ENCODE measurements at places on chromosomes 1 and 21.

DNA sequence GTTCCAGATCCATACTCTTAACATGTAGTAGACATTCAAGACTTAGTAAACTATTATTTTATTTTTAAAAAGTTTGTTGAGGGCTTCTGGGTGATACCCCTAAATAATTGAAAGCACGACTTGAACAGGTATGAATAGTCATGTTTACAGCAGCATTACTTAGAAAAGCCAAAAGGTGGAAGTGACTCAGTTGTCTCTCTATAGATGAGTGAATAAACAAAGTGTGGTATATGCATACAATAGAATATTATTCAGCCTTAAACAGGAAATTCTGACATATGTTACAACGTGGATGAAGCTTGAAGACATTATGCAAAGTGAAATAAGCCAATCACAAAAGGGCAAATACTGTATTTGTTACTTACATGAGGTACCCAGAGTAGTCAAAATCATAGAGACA is 26.5 kb downstream of the TSNAX start:
- no peak for DNase-seq

DNA sequence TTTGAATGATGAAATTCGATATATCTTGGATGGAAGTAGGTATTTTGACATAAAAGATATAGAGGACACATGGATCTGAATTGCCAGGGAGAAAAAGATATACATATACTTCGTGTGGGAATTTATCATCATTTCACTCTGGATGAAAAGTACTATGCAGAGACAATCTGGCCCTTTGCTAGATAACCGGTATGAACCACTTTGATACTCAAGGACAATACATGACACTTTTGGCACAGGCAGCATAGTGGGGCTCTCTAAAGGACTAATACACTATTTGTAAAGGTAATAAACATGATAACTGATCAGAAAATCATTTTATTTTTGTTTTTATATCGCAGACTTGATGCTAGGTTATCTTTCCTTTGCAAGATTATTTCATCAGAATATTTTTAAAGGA is 24.2 kb downstream of the JAK1 start:
- no peak for DNase-seq

DNA sequence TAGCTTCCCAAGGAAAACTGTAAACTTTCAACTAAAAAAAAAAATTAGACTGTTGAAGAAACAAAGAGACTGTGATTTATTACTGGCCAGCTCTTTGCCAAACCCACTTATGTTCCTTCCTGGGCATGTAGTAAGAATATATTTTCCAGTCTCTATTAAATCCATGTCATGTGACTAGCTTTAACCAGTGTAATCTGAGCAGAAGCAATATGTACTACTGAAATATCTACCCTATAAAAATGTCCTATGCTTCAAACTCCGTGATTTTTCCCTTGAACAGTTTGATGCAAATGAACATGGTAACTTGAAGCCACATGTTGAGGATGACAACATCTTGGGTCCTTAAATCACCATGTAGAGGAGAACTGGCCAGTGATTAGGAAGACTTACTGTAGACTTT is 144.5 kb downstream of the NTMT2 start:
- DNase-seq, result no peak

GRCh38 chr1:246647513-246647912 is 76.7 kb upstream of the SCCPDH start:
- no peak for DNase-seq

DNA sequence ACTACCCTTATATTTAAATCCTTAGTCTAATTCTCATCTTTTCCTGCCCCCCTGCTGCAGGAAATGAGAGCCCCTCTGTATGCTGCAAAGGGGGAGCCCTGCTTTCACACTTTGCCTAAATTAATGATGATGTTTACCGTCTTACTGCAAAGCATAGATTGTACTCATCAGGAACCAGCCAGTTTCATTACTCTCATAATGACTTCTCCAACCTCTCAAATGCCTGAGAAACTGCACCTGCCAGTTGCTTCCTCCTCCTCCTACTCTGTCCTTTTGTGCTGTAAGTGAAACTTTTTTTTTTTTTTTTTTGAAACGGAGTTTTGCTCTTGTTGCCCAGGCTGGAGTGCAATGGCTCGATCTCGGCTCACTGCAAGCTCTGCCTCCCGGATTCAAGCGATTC is 101.7 kb downstream of the ADSS2 start:
- DNase-seq, result no peak

GRCh38 chr1:10271090-10271489 is 60.7 kb downstream of the KIF1B start:
- no peak for DNase-seq

DNA sequence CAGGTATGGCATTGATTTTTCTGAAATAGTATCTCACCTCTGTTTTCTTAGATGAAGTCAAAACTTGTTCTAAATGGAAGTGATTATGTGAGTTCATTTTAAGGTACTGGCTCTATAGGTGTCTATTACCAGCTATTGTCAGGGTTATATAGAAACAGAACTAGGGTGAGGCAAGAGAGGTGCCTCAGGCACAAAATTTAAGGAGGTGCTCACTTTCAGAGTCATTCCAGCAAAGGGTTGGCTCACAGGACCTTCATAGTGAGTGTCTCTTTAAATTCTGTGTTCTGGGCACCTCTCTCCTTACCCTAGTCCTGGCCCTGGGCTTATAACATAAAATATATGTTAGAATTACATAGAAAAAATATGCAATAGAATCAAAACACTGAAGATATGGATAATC is 49.3 kb downstream of the KIAA0319L start:
- DNase-seq, result no peak

All from CD4-positive, alpha-beta T cell treated with Interleukin-4 for 4 hours (primary cell).